ENCODE measurements at places on chromosomes 5 and 9.

DNA sequence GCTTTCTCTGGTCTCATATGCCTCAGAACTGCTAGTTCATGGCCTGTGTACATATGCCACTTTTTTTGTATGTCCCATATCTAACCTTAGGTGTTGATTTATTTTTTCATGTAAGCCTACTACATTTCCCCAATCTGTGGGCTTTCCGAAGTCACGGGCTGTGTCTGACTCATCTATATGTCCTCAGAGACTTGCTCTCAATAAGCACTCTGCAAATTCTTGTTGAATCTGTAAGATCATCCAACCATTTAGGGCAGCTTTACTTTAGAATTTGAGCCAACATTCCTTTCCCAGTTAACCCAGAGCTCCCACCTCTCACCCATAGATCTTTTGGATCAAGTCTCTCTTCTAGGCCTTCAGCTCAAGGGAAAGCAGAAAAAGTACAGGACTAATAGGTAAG, 263.4 kb downstream of the SEC61B start:
- peak; percentile 88 for DNase-seq

- DNase-seq: no peak
Observed at GRCh38 chr9:108617676-108618075, 238.1 kb downstream of the ACTL7B start.

DNA sequence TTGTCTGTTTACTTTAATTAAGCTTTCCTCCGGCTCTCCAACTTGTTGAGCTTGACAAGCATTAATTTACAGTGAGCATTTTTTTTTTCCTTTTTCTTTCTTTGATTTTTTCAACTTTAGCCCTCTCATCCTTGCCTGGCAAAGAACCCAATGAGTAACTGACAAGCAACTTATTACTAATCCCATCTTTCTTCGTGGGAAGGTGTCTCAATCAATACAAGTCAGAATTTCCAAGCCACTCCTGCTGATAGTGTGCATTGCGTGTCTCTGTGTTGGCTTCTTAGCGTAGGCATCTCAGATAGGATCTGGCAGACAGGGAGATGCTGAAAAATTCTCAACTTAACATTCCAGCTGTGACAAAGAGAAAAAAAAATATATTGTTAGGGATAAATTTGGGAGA, 527.7 kb upstream of the WWC1 start:
- DNase-seq: peak; percentile 92

- no peak for DNase-seq
Observed at GRCh38 chr5:102294886-102295395, 1.1 kb downstream of the SLCO4C1 start.
